PC-9 (cell line): ENCODE measurements at places on chromosomes 7 and 10. TPM values are rescaled to one million over a fixed set of nuclear protein-coding genes. Genes with fewer than 3 reads are reported as not detected.

DNA sequence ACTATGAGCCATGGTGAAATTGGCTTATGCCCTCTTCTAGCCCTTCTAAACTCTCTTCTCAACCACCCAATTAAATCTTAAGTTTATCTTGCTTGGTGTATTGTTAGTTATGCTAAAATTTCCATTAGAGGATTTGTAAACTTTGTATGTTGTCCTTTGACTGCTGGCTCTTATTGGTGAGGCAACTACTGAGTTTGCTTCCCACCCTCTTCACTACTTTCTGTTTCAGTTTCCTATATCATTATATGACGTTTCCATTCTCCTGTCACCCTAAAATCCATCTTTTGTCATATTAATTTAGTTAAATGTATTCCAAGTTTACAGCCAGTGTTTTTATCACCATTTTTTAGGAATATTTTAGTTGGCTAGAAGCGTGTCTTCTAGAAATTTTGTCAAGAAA is 80.9 kb upstream of the VWC2 start:
- no peaks in the 10 kb centered on the region for H3K36me3 ChIP-seq
- no peak overlapping the region for H3K4me3 ChIP-seq
- no peak overlapping the region for H3K27ac ChIP-seq
- no peaks in the 10 kb centered on the region for H3K27me3 ChIP-seq

DNA sequence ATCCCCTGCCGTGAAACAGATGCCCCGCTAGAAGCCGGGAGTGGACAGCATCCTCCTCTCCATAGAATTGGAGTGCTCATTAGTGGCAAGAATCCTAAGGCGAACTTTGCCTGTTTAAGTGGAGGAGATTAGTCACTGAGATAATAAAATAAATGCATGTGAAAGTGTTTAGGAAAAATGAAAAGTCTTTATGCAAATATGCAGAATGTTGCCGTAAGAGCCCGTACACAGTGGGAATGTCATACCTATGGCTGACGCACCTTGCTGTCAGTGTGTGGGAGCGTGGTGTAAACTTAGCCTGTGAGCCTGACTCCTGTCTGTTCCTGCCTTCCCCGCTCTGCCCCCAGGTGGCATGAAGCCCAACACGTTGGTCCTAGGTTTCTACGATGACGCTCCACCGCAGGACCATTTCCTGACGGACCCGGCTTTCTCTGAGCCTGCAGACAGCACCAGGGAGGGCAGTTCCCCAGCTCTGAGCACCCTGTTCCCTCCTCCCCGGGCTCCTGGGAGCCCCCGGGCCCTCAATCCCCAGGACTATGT is 1.7 kb upstream of the TRIP6 start:
- peak overlapping the region; percentile 68; the same call in 1 of the 2 replicates for H3K27ac ChIP-seq
- H3K4me3 ChIP-seq, result no peak overlapping the region
- no peaks in the 10 kb centered on the region for H3K27me3 ChIP-seq
- H3K4me1 ChIP-seq, result peaks cover 18% of the 10 kb centered on the region

DNA sequence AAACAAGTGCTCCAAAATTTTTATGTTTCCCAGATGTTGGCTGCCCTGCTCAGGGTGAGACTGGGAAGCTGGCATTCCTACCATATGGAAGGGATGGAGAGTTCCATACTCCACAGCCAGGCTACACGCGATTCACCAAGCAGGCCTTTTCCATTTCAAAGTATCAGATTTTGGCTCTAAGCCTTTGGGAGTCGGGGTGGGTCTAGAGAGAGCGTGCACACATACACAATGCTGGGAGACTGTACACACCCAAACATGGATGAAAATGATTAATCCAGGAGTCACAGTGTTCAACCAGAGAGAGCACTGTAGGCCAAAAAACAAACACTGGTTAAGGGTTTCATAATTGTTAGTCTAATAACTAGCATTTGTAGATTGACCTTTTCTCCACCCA is 295.0 kb downstream of the BICC1 start:
- H3K27ac ChIP-seq, result no peak overlapping the region
- H3K4me1 ChIP-seq, result peaks cover 10% of the 10 kb centered on the region; the same call in 1 of the 2 replicates
- no peaks in the 10 kb centered on the region for H3K27me3 ChIP-seq
- DNase-seq, result peak; percentile 43
- no peaks in the 10 kb centered on the region for H3K36me3 ChIP-seq
- H3K4me3 ChIP-seq, result no peak overlapping the region

- no peak for DNase-seq
- H3K4me3 ChIP-seq, result no peak overlapping the region
- H3K27ac ChIP-seq, result no peak overlapping the region
- no peaks in the 10 kb centered on the region for H3K4me1 ChIP-seq
These were observed 151.4 kb downstream of the CDH23 start for GRCh38 chr10:71547876-71548846.

DNA sequence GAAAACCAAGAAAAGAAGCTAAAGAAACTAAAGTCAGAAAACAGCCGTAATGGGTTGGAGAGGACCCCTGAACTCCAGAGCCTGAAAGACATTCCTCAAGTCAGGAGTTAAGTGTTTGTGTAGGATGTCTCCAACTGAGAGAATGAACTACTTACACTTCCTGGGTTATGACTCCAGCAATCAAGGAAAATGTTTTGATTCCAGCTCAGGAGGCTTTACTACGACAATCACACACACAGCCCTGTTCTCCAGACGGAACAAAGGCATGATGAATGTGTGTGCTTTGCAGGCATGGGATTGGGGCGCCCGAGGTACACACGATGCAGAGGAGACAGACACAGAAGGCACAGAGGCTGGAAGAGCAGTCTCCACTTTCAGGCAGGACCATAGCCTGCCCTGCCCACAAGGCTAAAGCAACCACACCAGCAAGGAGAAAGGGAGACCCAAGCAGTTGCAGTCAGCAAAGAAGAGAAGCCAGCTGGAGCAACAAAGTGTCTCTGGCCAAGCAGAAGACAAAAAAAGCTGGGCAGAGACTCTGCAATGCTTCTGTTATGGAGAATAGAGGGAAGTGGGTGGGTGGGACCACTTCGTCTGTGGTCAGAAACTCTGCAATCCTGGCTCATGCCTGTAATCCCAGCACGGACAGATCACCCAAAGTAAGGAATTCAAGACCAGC is 89.1 kb downstream of the GRB10 start:
- DNase-seq, result no peak
- no peaks in the 10 kb centered on the region for H3K27me3 ChIP-seq
- H3K36me3 ChIP-seq, result peaks cover 9% of the 10 kb centered on the region; the same call in 1 of the 2 replicates
- H3K4me1 ChIP-seq, result no peaks in the 10 kb centered on the region
- no peak overlapping the region for H3K4me3 ChIP-seq
- H3K27ac ChIP-seq, result no peak overlapping the region

- no peak overlapping the region for H3K4me3 ChIP-seq
- no peak overlapping the region for H3K27ac ChIP-seq
- no peaks in the 10 kb centered on the region for H3K27me3 ChIP-seq
- no peaks in the 10 kb centered on the region for H3K4me1 ChIP-seq
These were observed 12.7 kb downstream of the CNTNAP2 start for GRCh38 chr7:146129296-146129695.

DNA sequence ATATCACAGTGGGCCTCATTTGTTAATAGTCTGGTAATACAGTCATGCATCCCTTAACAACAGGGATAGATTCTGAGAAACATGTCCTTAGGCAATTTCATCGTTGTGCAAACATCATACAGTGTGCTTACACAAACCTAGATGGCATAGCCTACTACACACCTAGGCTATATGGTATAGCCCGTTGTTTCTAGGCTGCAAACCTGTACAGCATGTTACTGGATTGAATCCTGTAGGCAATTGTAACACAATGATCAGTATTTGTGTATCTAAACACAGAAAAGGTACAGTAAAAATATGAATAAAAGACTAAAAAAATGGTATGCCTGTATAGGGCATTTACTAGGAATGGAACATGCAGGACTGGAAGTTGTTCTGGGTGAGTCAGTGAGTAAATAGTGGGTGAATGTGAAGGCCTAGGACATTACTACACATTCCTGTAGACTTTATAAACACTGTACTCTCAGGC is 12.0 kb upstream of the RHOBTB1 start:
- H3K27me3 ChIP-seq, result no peaks in the 10 kb centered on the region
- no peaks in the 10 kb centered on the region for H3K36me3 ChIP-seq
- peak overlapping the region; percentile 45 for H3K27ac ChIP-seq
- H3K4me1 ChIP-seq, result peaks cover 37% of the 10 kb centered on the region
- peak; percentile 20 for DNase-seq
- no peak overlapping the region for H3K4me3 ChIP-seq

DNA sequence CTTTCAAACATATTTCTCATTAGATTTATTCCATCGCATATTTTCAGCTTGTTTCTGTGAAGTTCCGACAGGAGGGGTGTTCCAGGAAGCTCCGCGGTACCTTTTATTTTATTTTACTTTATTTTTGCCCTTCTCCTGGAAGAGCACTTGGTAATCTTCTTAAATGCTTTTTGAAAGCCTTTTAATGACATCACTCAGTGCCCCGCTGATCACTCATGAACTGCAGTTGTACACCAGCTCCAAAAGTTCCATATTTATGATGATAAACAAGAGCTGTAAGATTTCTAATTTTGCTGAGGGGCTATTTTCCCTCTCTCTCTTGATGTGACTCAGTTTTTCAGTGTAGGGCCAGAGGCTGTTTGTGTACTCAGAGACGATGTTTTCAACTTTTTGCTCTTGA is 144.4 kb downstream of the KIAA1217 start:
- H3K4me1 ChIP-seq, result peaks cover 9% of the 10 kb centered on the region
- H3K36me3 ChIP-seq, result no peaks in the 10 kb centered on the region
- no peaks in the 10 kb centered on the region for H3K27me3 ChIP-seq
- DNase-seq, result no peak
- H3K27ac ChIP-seq, result no peak overlapping the region

- no peak overlapping the region for H3K4me3 ChIP-seq
- no peak for DNase-seq
- no peaks in the 10 kb centered on the region for H3K36me3 ChIP-seq
- H3K4me1 ChIP-seq, result peaks cover 11% of the 10 kb centered on the region
- H3K27ac ChIP-seq, result no peak overlapping the region
These were observed 25.8 kb downstream of the PTPRE start for GRCh38 chr10:127932521-127933270.

DNA sequence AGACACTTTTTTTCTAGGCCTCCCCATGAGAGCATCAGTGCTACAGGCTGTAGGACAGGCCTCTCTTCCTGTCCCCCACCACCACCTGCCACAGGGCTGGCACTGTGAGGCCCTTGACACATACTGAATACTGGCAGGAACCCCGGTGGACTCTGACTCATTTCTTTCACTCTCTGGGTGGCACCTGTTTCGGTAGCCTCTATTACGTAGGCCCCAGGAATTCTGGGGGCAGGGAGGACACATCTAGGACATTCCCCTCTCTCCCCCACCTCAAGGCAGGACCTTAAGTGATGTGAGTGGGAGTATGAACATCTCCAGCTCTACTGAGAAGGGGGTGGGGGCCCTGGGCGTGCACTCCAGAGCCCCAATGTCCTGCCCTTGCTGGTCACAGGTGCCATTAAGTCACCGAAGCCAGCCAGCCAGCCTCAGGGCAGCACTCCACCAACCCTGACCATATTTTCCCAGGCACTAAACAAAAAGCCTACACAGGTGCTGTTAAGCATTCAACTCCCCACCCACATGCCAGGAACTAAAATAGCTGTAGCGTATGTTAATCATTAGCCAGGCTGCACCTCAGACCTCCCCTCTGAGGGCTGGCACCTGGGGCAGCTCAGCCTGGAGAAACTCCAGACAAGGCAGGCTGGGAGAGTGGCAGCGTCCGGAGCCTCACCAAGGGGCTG is 8.9 kb downstream of the ANXA11 start:
- H3K4me3 ChIP-seq, result peak overlapping the region; percentile 25; the same call in 1 of the 2 replicates
- H3K4me1 ChIP-seq, result peaks cover 86% of the 10 kb centered on the region
- H3K36me3 ChIP-seq, result peaks cover 41% of the 10 kb centered on the region
- peak overlapping the region; percentile 93 for H3K27ac ChIP-seq
- no peaks in the 10 kb centered on the region for H3K27me3 ChIP-seq

DNA sequence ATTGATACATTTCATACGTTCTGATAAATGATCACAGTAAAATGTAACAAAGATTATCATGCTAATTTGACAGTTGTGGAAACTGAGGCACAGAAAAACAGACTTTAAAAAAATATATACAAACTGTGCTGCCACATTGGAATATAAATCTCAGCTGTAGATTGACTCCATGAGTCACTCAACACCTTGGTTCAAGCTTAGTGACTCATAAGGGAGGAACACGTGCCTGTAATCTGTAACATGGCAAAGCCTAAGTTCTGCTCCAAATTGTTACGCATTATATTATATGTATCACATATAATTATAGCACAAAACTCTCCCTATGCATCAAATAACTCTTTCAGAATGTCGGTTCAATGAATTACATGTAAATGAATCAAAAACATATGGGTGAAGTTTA is 1047.5 kb downstream of the GATA3 start:
- H3K36me3 ChIP-seq, result no peaks in the 10 kb centered on the region
- no peak overlapping the region for H3K4me3 ChIP-seq
- no peak for DNase-seq

DNA sequence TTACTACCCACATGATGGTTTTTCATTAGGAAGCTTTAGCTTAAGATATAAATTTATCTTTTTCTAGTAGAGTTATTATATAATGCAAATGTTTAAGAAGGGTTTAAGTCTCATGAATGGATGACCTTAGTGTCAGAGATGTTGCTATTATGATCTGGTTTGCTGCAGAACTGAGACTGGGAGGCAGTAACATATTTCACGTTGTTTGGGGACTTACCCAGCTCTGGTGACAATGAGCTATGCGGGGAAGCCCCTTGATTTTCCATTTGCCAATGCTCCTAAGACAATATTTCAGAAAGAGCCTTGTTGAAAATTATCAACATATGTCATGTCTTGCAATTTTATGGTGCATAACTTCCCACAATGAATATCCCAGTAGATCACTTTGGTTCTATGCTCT is 754.6 kb downstream of the REEP3 start:
- no peak overlapping the region for H3K4me3 ChIP-seq
- H3K36me3 ChIP-seq, result no peaks in the 10 kb centered on the region
- H3K4me1 ChIP-seq, result no peaks in the 10 kb centered on the region

DNA sequence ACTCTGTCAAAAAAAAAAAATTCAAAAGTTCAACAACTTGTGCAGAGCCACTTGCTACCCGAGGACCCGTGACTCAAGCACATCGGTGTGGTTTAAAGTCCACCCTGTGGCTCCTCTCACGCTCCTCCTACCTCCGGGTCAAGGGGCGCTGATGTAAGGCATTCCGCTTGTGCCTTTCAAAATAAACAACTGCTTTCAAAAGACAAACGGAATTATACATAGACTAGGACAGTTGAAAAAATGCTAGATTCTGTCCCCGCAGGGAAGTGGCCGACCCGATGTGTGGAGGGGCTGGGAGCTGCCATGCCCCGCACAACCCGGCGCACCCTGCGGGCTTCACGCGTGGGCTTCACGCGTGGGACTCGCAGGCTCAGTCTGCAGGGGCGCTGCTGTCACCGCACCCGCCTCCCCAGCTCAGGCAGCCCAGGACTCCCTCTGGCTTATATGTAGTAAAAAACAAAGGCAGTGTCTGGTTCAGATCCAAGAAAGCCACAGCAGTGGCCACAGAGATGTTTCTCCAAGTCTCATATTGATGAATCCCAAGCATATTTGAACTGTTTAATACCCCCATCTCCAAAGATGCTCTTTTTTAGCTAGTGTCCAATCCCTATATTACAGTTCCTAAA is 239.7 kb upstream of the INHBA start:
- no peaks in the 10 kb centered on the region for H3K4me1 ChIP-seq
- H3K27me3 ChIP-seq, result peaks cover 41% of the 10 kb centered on the region
- DNase-seq, result no peak
- H3K36me3 ChIP-seq, result no peaks in the 10 kb centered on the region
- H3K27ac ChIP-seq, result no peak overlapping the region
- H3K4me3 ChIP-seq, result no peak overlapping the region

INA gene
- 20.4 and 20.9 TPM in 2 replicates for total RNA-seq

SPDYE6 gene
- total RNA-seq, result not detected in 2 replicates

CDK14 gene
- 39.1 and 41.6 TPM in 2 replicates for total RNA-seq

NME8 gene
- total RNA-seq, result not detected in 2 replicates

C7orf57 gene
- 0.90 and 2.5 TPM in 2 replicates for total RNA-seq

CCDC126 gene
- 5.9 and 6.2 TPM in 2 replicates for total RNA-seq

CEP55 gene
- 29.6 and 38.9 TPM in 2 replicates for total RNA-seq

MYL10 gene
- total RNA-seq, result not detected in 2 replicates

CD36 gene
- 0.28 and 1.3 TPM in 2 replicates for total RNA-seq

PLAU gene
- total RNA-seq, result 90.3 and 94.9 TPM in 2 replicates

LRIT1 gene
- total RNA-seq, result not detected in 2 replicates

ETV1 gene
- total RNA-seq, result 4.3 and 9.0 TPM in 2 replicates
